NCI-H1092 treated with DMSO at 0.1 percent for 48 hours (cell line): ENCODE measurements at places on chromosomes 12 and 14.

DNA sequence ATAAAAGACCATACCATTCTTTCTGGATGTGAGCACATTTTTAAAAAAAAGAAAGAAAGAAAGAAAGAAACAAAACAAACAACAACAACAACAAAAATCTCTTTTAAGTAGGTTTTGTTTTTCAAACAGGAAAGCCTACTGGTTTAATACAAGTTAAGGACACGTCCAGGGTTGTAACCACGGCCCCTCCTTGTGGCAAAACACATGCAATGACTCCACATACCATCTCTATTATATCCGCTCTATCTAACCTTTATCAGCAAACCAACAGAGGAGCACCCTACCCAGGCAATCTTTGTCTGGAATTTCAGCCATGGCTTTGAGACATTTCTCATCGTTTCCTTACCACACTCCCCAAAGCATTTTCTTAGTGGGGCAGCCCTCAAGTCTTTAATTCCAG lies 360.5 kb upstream of the TMPO start:
- DNase-seq: peak; percentile 62

GRCh38 chr12:80551897-80552296 lies 107.9 kb downstream of the PTPRQ start:
- no peak for DNase-seq

DNA sequence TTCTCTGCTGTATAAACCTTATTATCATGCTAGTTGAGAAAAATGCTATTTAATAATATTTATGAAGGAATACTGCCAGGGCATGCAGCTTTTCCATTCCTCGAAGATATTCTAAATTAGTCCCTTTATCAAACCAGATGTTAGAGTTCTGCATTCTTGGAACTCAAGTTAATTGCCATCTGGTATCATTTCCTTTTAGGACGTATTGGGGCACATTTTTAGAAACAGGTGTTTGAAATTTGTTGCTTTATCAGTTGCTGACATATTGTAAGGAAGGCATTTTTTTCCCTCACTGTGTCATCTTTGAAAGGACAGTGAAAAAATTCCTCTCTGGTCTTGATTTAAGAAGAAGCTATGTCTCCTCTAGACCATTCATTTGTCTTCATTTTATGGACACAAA lies 471.2 kb upstream of the PRICKLE1 start:
- DNase-seq: no peak

DNA sequence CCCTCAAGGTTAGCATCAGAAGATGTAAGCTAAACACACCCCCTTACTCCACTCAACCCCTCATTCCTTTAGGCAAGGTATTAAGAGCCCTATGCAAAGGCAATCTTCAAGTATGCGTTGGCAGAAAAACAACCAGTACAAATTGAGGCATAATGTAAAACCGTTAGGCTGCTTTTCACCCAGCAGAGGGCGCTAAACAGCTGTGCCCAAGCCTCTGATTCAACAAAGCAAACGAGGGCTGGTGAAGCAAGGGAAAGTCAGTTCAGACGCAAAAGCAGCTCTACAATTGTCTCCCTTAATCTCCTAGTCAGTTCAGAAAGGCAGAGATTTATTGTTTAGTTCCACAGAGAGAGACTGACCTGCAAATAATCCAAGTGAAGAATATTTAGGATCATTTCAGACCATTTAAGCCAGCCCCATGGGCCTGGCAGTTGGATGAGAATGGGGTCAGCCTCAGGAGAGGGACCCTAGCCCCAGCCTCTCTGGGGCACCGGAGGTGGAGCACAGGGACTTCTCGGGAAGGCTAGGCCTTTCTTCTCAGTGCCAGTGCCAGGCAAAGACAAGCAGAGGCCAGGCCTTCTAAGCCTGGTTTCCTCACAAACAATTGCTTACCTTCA lies 23.5 kb downstream of the DCAF5 start:
- peak; percentile 86 for DNase-seq

DNA sequence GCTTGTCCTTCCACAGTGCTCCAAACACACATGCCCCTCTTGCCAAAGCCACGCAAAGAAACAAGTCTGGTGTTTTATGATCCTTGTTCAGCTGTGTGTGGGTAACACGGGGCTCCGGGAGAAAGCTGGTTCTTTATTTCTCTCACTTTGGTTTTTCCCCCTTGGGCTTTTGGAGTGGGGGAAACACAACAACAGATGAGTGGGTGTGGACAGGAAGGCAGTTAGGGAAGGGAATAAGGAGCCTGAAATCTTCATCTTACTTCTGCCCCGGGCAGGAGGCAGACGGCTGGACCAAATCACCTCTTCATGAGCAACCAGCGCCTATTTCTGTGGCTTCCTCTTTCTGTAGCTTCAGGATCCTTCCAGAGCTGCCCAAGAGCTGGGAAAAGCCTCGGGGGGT lies 218.5 kb downstream of the PHETA1 start:
- DNase-seq: no peak

GRCh38 chr14:56490379-56490778 lies 89.2 kb upstream of the TMEM260 start:
- DNase-seq: peak; percentile 55

- DNase-seq: no peak
Measured at GRCh38 chr14:98501836-98502235, 770.2 kb downstream of the BCL11B start.

- DNase-seq: no peak
Measured at GRCh38 chr12:119910586-119910985, 33.5 kb upstream of the CIT start.

DNA sequence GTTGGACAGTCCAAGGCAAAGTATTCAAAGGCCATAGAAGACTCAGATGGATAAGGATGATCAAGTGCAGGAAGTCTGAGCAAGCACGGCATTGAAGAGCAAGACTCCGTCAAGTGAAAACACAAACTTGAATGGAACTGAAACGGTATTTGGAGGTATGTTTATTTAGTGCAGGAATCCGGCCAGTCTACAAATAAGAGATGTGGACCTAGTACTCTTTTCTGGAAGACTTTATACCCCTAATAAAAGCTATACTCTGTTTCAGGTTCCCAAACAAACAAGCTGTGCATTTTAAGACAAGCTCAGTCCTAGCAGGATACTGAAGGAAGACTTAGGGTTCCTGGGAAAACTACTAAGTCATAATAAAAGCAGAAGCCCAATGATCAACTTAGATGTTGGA lies 100.8 kb upstream of the NEDD1 start:
- DNase-seq: no peak

DNA sequence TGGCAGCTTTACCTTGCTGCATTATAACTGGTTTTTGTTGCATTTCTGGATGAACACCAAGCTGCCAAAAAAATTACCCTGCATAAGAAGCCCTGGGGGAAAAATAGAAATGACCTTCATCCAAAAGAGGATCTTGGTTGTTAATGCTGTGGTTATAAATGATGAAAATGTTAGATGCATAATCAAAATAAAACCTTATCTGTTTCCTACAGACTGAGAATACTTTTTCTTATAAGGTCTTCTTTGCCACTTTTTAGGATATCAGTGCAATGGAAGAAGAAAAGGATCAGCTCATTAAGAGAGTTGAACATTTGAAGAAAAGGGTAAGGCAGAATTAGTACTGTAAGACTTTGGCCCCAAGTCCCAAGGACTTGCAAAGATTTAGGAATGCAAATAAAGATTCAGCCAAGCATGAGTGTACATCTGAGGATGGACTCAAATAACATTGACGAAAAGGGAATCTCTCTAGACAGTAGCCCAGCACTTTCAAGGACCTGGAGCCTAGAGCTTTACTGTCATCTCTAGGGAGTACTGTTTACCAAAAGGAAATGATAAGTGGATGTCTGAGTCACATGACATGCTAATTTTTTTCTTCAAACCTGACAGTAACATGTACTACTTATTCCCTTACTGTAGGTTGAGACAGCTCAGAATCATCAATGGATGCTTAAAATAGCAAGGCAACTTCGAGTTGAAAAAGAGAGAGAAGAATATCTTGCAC lies 10.7 kb downstream of the IFT81 start:
- DNase-seq: no peak

- DNase-seq: no peak
Measured at GRCh38 chr12:104751594-104751993, 206.5 kb downstream of the SLC41A2 start.

DNA sequence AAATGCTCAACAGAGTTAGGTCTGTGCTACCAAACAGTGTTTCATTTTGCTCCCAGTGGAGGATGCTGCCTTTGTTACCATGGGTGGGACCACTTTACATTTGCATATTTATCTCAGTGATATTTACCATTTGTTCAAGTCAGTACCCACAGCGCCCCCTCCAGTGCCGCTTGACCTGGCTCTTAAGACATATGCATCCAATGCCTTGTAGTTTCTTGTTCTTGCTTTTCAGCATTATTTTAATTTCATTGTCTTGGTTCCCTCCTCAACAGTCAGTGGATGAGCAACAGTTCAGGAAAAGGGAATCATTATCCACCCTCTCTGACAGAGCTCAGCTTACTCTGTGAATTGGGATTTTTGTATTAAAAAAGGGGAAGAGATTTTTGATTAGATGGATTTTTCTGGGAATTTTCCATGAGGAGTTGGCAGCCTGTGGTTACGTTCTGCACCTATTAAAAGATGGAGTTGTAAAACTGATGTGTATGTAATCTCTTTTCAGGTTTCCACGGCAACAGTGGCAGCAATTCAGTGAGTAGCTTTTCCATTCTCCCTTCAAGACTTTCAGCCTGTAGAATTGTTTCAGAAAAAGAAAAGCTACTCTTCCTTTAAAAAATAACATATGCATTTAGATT lies 240.5 kb upstream of the DAAM1 start:
- DNase-seq: no peak

GRCh38 chr14:64636208-64636979 lies 67.8 kb upstream of the PLEKHG3 start:
- peak; percentile 83 for DNase-seq

DNA sequence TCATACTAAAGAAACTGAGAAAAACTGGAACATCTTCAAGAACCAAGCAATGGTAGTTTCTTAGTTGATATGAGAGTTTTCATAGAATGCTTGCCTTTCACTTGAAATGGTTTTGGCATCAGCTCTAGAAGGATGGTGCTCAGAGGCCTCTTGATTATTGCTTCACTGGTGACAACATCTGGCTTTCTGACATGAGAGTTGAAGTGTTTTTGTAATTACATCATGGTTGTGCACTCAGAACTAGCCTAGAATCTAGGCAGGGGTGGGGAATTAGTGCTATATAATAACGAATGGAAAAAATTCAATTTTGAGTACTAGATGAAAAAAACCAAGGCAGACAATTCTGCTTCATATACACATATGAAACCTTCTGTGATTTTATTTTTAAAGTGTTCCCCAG lies 172.8 kb upstream of the LMNTD1 start:
- DNase-seq: no peak

GRCh38 chr14:97602438-97603117 lies 805.4 kb downstream of the VRK1 start:
- DNase-seq: no peak

DNA sequence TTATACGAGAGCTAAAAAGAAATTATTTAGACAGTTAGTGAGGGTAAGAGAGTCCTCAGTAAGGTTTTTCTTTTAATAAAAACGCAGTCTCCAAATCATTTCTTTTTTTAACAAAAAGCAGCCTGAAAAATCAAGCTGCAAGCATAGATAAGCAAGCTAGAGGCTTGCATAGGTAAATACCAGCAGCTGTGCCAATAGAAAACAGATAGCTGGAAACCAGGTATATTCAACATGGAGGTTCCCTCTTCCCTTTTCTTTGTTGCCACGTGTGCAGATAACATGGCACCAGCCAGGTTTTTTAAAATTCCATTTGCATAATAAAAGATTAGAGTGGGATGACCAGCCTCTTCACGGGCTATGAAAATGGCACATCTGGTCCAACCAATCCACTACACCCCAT lies 6.1 kb upstream of the PRKAB1 start:
- DNase-seq: no peak

DNA sequence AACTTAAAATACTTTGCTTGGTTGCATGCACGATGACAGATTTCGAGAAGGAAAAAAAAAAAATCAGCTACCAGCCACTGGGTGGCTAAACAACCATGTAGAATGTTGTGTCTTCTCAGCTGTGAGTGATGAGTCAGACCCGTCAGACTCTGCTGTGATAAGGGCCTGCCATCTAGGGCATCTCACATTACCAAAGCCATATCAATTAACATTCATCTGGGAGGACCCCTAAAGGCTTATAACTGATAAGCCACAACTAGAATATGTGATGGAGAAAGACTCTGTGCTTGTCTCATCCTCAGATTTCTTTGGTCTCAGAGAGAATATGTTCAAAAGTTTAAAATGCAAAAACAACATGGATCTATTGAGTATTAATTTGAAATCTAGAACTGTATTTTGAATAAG lies 111.5 kb downstream of the PAX9 start:
- peak; percentile 34 for DNase-seq

DNA sequence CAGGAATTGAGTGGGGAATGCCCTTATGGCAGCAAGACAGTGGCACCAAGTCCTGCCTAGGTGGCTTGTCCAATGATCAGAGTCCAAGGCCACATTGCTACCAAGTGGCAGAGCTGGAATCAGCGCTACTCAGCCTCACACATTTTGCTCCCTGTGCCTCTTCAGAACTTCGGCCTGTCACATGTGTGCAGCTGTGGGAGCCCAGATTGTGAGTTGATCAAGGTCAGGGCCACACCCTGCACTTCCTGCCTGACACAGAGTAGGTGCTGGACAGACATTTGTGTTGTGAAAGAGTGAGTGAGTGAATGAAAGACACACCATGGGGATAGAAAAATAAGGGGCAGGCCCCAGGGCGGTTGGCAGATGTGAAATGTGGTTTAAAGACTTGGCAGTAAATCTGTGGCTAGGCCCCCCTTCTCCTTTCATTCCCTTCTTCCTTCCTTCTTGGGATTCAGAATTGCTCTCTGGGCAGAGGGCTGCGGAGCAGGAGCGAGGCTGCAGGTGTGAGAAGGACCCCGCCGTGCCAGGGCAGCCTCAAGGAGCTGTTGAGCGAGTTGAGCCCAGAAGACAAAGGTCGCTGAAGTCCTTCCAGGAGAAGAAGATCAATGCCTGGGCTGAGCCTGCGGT lies 83.5 kb downstream of the SLC25A47 start:
- DNase-seq: no peak

GRCh38 chr12:122729583-122730214 lies 945 bp downstream of the HCAR1 start:
- no peak for DNase-seq

GRCh38 chr12:11702959-11703358 lies 53.5 kb downstream of the ETV6 start:
- no peak for DNase-seq

GRCh38 chr14:21030531-21030930 lies 514 bp downstream of the TPPP2 start:
- no peak for DNase-seq

DNA sequence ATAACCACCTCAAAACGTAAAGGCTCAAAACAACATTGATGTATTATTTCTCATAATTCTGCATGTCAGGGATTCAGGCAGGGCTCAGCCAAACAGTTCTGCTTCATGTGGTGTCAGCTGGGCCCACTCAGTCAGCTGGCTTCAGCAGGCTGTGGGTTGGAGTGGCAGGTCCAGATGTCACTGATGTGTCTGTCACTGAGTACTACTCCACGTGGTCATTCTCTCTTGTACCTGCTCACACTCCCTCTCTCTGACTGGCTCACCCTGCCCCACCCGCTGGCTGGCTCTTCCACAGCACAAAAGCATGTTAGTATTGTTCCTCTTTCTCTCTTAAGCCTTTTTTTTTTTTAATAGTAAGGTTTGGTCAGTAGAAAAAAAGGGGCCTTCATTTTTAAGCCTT lies 182.4 kb downstream of the DICER1 start:
- no peak for DNase-seq

GRCh38 chr14:48373981-48374380 lies 698.6 kb upstream of the MDGA2 start:
- DNase-seq: no peak
